ENCODE measurements at places on chromosomes 2 and 18.

DNA sequence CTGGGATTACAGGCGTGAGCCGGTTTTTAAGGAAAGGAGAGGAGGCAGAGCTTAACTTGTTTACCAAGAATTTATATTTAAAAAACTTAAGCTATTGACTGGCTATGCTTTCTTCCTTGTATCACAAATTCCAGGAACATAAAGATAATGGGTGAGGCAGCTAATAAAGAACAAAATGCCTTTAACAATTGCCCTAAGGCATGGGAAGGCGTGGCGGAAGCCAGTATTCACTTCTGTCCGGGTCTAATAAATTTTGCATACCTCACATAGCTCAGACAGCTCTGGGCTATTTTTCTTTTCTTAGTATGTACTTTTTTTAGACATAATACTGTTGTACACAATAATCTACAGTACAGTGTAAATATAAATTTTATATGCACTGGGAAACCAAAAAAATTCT, 1.0 kb upstream of the LDAH start:
- no peak for DNase-seq

GRCh38 chr2:20609349-20609994, 41.4 kb downstream of the HS1BP3 start:
- no peak for DNase-seq

DNA sequence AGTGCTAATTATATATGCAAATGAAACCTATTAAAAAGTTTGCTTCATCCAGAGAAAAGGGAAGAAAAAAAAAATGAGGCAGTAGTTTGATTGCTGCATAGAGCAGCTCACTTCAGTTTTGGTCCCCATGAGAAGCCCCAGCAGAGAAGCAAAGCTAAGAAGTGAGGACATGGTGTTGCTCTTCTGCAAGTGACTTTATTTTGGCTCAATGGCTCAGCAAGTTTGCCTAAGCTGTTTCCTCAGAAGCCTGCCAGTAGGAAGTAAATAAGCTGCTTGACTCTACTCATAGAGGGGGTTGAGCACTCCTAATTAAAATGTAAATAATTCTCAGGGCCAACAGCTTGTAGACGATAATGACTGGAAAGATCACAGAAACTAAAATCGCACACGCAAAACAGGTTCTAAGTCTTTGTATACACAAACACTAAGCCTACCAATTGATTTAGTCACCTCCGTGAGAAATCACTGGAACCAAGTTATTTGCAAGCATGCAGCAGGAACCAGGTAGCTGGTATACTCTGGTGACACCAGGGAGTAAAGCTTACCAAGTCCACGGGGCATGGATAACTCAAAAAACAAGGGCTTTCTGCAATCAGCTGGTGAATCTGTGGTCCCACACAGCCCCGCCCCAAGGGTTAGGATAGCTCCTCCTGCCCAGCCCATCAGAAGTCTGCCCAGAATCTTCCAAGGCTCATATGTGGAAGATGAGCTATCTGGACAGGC, 39.7 kb upstream of the NABP1 start:
- DNase-seq, result no peak

- no peak for DNase-seq
Observed at GRCh38 chr2:239731998-239732665, 293.0 kb downstream of the NDUFA10 start.

DNA sequence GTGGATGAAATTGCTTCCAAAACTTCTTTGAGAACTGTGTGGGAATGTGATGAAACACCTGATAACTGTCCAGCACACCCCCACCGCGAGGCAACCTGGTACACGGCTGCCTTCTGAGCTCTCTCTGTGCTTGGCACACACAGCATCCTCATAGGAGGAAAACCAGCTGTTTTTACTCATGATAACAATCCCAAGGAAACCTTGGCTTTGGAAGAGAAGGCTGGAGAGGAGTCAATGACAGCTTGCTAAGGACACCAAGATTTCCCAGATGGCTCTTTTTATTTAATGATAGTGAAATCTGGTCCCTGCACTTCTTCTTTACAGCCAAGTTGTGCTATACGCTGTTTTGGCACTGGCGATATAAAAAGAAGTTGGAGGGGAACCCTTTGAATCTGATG, 232.5 kb upstream of the FN1 start:
- DNase-seq, result no peak

DNA sequence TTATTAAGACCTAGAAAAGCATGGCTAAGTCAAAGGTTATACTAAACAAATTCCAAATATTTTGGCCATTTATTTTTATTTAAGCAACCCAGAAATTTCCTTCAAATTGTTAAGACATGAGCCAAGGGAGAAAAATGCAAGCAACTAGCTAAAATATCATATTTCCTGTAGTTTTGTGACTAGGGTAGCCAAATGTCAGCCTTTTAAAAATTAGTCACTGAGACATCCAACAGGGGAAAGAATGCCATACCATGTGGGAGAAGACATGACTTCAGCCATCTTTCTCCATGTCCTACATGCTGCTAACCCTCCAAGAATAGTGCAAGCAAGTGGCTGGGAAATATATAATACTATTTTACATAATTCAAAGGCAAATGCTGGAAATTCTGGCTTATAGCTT, 197.9 kb downstream of the DSEL start:
- DNase-seq, result no peak

DNA sequence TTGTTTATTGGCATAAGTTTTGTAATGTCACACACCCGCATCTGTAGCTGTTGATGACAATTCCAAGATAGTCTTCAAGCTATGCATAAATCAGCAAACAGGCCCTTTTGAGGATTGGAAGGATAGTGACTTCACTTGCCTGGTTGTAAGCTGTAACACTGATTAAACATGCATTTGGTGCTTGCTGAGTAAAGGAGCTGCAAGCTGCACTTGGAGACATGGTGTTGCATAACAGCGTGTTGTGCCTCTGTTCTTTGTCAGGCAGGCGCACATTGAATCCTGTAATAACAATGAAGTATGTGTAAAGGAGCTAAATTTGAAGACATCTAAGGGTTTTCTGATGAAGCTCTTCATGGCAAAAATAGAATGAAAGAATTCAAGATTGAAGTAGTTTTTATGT, 68.7 kb upstream of the TTC27 start:
- DNase-seq, result no peak

GRCh38 chr2:6793371-6793770, 72.3 kb downstream of the CMPK2 start:
- no peak for DNase-seq

DNA sequence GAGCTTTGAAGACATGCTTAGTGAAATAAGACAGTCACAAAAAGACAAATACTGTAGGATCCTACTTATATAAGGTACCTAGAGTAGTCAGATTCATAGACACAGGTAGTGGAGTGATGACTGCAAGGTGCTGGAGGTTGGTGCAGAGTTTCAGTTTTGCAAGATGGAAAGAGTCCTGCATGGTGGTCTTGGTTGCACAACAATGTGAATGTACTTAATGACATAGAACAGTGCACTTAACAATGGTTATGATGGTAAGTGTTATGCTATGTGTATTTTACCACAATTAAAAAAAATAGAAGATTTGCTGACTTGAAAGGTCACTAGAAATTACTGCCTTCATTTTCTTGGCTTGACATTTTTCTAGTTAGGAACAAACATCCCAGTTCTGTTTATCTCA, 9.5 kb downstream of the CERS6 start:
- no peak for DNase-seq

DNA sequence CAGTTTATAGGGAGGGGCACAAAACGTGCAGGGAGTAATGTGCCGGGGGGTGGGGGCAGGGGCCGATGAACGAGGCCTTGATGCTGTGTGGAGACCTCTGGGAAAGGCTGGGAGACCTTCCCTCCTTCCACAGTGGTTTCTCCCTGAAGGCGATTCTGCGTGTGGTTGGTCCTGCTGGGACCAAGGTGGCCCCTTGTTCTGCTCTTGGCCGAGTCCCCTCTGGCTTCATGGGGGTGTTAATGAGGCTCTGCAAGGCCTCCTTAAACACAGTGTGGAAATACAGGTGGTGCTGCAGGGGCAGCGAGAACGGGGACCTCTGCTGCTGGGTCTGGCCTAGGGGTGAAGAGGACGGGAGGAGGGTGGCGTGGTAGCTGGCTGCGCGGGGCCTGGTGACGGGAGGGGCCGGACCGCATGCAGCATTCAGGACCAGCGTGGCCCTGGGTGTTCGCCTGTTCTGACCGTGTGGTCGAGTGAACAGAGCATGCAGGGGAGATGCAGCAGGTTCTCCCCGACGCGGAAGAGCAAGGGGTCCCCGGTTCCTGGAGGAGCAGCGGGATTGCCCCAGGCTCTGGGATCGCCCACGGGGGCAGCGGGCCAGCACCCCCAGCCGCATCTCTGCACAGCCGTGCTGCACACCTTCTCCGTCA, 42.1 kb upstream of the KCNG2 start:
- DNase-seq, result no peak

- DNase-seq, result peak; percentile 70
Observed at GRCh38 chr2:10497797-10498251, 49.7 kb upstream of the ODC1 start.

- DNase-seq, result no peak
Observed at GRCh38 chr2:232634206-232635150, 1.1 kb downstream of the EFHD1 start.

DNA sequence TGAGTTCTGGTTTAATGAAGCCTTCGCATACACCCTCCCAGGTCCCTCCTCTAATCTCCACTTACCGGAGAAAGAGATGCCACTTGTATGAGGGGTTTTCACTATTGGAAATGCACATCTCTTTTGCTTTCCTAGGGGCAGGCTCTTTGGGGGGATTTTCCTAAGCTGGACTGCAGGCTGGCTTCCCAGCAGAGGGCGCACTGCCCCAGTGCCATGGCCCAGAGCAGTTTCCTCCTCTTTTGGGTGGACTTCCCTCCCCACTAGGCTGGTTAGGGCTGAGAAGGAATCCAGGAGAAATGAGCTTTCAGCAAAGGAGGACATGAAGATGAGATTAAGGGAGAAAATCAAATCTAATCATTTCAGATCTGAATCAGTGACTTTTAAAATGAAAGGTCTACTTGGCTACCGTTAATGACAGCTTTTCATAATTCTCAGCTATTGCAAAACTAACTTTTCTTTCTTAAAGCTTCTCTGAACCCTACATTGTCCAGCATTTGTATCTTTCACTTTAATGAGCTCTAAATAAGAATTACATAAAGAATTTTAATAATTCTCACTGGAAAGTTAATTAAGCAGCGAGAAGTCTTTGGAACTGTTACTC, 784.1 kb upstream of the FANCL start:
- DNase-seq, result peak; percentile 22

- no peak for DNase-seq
Observed at GRCh38 chr2:6881516-6881915, 3.9 kb downstream of the RSAD2 start.

DNA sequence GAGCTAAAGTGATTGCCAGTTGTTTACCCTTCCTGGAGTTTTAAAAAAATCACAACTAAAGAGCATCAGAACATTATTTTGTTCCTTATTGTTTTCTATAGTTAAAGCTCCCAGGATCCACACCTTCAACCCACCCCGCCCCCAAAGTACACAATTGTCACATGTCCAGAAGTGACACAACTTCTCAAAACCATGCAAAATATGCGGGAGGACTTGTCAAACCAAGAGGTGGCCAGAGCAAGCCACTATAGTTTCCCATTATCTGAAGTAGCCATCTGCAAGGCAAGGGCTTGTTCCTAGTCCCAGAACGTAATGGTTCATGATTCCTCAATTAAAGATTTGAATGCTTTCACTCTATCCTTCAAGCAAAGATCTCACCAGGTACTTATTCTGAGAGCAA, 9.9 kb upstream of the INO80C start:
- DNase-seq, result no peak

- no peak for DNase-seq
Observed at GRCh38 chr2:144529841-144530240, 9.9 kb upstream of the ZEB2 start.

DNA sequence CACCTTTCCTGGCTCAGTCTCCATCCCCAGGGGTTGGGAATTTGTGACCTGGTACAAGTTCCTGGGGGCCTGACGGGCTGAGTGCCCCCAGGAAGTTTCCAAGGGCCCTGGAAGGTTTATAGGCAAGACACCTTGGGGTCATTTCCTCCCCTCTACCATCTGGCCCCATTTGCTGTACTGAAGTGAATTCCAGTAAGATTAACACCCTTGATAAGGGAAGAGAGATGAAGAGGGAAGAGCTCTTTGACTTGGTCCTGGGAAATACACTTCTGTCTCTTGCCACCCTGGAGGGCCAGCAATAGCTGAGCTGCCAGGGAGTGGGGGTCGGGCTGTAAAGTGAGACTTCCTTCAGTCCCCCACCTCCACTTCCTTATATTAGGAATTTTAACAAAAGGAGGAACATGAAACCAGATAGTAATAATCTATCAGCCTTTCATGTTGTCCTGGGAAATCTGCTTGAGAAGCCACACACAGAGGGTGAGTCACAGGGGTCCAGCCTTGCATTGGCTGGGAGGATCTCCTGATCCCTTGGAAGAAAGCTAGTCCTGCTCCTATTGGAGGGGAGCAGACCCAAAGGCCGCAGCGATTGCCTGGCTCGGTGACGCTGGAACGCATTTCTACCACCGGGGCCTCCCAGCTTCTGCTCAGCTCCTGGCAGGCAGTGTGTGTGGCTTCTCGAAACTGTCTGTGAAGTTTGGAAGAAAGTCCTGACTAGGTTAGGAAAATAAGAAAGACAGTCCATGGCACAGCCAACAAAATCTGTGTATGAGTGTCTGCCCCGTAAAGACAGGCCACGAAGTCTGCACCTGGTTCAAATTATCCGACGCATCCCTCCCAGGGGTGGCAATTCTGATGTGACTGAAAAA, 87.3 kb downstream of the ACAA2 start:
- DNase-seq, result no peak

GRCh38 chr2:112008910-112009485, 46.1 kb upstream of the TMEM87B start:
- no peak for DNase-seq

GRCh38 chr2:127596311-127597045, 49.5 kb upstream of the GPR17 start:
- DNase-seq, result no peak

DNA sequence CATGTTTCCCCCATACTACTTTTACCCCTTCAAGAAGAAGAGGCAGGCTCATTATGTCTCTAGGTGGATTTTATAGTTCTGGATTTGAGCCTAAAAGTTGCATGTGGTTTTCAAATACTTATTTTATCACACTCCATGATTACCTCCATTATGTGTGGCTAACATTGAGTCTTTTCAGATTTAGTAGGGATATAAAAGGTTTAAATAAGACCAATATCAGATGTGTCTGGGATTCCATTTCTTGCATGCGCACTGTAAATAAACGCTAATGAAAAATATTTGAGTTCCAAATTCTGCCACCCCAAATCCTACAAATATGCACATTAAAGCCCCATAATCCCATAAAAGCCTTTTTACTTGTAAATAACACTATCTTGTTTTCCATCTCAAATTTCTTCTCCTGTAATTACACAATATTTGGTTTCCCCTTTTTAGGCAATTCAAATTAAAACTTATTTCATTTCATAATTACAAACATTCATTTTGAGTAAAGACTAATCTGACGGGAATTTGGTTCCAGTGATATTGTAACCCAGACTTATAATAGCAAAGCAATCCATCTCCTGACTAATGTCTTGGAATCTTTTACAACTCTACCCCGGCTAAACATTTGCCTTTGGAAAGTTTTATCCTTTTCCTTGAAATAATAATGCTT, 600.0 kb downstream of the SLC4A3 start:
- DNase-seq, result no peak

- no peak for DNase-seq
Observed at GRCh38 chr2:234587341-234588053, 90.6 kb upstream of the ARL4C start.
